ENCODE measurements at places on chromosomes 16 and 17. TPM values are rescaled to one million over a fixed set of nuclear protein-coding genes. Genes with fewer than 3 reads are reported as not detected.

DNA sequence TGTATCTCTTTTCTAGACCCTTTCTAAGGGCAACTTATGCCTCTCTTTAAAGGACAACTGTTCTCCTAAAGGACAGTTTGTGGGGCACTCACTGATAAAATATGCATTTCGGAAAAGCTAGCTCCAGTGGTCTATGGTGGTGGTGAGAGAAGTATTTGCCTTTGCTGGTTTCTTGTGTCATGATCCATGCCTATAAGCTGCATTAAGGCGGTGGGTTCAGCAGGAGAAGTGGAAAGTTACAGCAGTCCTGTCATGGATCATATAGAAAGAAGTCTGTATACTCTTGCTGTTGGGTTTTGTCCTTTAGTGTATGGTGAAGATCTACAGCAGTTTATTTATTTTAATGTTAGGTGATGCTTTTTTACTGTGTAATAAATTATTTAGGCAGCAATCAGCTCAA, 563.9 kb upstream of the PSMD7 start:
- no peak for DNase-seq

DNA sequence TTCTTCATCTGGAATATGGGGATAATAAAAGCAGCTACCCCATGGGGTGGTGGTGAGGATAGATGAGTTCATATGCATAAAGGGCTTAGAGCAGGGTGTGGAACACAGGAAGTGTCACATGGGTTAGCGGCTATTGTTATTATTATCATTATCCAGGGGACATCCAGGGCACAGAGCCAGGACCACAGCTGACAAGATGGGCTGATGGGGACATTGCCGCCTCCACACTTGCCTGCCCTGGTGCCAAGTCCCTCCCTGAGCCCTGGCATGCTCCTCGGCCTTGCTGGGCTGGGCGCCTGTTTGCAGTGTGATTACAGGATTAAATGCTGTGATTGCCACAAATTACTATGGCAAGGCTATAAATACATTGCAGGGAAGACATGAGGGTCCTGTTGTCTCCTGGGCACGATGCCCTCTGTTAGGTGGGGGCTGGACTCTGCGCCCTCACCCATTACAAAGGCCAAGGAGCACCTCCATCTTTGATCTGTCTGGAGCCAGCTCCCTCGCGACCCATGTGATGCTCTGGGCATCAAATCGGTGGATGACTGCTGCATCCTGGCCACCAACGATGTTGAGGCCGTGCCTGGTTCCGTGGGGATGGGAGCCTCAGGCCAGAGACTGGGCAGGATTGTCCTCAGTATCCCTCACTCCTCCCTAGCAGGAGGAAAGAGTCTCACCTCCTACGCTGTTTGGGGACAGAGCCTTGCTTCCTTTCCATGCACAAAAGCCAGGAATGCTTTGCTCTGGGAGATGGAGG, 43.2 kb downstream of the PIMREG start:
- no peak for DNase-seq

DNA sequence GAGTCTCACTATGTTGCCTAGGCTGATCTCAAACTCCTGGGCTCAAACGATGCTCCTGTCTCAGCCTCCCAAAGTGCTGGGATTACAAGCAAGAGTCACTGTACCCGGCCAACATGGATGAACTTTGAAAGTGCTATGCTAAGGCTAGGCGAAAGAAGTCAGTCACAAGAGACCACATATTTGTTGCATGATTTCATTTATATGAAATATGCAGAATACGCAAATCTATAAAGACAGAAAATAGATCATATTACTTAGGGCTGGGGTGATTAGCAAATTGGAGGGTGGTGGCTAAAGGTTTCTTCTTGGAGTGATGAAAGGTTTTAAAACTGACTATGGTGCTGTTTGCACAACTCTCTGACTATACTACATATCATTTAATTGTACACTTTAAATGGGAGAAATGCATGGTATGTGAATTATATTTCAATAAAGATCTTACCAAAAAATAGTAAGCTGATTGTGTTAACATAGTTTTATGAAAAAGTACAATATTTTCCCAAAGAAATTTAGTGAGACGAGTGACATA, 1.2 kb upstream of the FLYWCH1 start:
- no peak for DNase-seq

DNA sequence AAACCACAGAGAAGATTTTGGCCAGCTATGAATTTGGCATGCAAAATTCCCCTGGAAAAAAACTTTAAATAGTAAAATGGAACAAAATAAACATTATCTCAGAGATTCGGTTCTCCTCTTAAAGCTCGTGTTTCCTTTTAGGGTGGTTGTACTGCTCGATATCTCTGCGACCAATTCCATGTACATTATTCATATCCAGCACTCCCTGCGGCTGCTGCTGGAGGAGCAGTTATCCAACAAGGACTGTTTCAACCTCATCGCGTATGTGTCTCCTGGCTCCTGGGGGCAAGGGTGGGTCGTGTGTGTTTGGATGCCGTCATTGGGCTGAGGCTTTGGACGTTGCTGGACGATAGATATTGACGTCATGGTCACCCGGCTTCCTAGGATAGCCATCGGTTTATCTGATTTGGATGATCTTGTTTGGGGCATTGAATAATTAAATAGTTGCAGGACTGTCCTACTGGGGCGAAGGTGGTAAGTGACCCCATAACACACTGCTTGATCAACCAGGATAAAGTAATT, 33.8 kb downstream of the VWA3A start:
- DNase-seq = no peak

DNA sequence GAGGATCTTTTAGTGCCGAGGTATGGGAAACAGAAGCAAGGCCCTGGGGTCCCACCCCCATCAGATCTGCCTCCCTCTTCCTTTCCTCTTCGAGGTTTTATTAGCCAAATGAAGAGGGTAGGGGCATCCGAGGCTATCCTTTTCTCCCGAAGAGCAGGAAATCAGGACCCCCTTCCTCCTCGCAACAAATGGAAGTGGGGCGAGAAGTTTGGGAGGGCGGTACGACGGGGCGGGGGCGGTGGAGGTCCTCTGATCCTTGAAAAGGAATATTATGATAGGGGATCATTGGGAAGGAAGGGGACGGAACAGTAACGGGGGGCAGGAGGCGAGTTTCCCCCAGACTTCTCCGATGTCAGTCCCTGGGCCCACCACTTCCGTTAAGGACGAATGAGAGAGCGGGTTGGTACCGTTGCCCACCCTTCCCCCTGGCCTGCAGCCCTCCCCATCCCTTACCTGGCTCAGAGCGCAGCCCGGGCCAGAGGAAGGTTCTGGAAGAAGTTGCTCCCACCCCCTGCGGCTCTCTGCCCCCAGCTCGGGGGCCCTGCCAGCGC, 309 bp downstream of the FOXJ1 start:
- DNase-seq = no peak

CDH13 gene
- total RNA-seq = not detected

NPIPB4 gene
- total RNA-seq = 169 TPM
